Sigmoid colon (tissue), 7 donors: ENCODE measurements at places on chromosomes 4 and X. TPM values are rescaled to one million over a fixed set of nuclear protein-coding genes. Genes with fewer than 3 reads are reported as not detected.

The GATA1 gene
- not detected for polyA plus RNA-seq

DNA sequence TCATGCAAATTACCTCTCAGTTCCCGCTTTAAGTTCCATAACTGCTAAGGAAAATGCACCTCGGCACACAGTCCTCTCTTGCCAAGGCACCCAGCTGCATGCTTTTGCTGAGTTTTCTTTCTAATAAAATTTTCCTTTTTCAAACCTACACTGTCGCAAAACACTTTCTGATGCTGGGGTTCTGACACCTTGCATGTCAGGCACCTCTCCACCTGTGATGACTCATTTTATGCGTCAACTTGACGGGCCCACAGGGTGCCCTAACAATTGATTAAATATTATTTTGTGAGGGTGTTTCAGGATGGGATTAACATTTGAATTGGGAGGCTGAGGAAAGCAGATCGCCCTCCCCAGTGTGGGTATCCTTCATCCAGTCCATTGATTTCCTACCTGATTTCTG is 291.0 kb upstream of the STS start:
- DNase-seq = no peak

GRCh38 chr4:143135358-143135757 is 49.4 kb upstream of the USP38 start:
- no peak for DNase-seq

The SATL1 gene
- polyA plus RNA-seq = not detected
